NCI-H510A treated with DMSO at 0.1 percent for 48 hours (cell line): ENCODE measurements at places on chromosomes 16 and 17.
A peak's percentile ranks its signal among the peaks of the same experiment; 100 is the strongest.

DNA sequence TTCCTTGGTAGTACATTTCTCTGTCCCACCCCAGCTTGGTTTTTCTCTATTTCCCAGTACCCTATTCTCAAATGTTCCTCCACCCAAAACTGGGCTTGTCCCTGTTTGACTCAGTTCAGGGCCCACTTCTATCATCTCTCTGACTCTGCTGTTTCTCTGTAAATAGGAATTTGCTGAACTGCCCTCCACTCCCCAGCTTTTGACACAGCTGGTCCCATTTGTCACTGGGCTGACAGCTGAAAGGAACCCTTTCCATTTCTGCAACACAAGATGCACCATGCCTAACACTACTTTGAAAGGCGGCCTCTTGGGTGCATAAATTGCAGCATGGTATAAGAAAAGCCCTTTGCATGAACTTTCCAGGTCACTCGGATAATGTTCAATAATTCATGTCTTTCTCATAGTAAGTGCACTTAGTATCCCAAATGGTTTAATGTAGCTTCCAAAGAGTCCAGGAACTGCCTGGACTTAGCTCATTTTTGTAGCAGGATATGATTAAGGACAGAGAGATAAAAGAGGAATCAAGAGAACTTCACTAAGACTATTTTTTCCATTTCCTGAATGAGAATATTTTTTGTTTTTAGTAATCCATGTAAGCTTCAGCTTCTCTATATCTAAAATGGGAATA, 256.7 kb downstream of the CDH11 start:
- DNase-seq, result no peak

GRCh38 chr17:60249290-60249826, 99.6 kb downstream of the CA4 start:
- DNase-seq, result no peak

DNA sequence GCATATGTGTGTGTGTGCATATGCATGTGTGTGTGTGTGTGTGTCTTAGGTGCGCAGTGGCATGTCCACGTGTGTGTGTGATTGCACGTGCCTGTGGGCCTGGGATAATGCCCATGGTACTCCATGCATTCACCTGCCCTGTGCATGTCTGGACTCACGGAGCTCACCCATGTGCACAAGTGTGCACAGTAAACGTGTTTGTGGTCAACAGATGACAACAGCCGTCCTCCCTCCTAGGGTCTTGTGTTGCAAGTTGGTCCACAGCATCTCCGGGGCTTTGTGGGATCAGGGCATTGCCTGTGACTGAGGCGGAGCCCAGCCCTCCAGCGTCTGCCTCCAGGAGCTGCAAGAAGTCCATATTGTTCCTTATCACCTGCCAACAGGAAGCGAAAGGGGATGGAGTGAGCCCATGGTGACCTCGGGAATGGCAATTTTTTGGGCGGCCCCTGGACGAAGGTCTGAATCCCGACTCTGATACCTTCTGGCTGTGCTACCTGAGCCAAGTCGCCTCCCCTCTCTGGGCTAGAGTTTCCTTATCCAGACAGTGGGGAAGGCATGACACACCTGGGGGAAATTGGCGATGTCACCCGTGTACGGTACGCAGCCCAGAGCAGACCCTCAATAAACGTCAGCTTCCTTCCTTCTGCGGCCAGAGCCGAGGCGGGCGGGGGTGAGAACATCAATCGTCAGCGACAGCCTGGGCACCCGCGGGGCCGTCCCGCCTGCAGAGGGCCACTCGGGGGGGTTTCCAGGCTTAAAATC, 47.6 kb downstream of the IL21R start:
- no peak for DNase-seq

GRCh38 chr16:88035292-88035691, 84.1 kb downstream of the BANP start:
- DNase-seq, result no peak

DNA sequence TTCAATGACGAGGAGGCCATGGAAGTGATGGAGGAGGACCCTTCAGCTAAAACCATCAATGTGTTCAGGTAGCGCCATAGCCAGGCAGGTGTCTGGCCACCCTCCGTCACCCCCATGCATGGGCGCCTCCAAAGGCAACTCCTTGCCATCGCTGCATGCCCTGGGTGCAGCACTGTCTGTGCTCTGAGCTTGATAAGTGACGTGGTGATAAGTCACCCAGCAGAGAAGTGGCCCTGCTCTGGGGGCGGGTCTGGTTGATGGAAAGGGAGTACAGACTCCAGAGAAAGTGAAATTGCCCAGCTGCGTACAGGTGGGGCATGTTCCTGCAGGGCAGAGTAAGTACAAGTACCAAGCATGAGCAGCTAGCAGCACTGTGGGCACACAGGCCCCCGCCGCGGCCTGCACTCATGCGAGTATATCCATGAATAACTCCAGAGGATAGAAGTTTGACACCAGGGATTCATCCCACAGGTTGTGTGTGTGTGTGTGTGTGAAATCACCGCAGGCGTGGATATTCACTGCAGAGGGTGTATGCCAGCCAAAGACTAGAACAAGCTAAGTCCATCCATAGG, 13.1 kb downstream of the DNAI2 start:
- no peak for DNase-seq

DNA sequence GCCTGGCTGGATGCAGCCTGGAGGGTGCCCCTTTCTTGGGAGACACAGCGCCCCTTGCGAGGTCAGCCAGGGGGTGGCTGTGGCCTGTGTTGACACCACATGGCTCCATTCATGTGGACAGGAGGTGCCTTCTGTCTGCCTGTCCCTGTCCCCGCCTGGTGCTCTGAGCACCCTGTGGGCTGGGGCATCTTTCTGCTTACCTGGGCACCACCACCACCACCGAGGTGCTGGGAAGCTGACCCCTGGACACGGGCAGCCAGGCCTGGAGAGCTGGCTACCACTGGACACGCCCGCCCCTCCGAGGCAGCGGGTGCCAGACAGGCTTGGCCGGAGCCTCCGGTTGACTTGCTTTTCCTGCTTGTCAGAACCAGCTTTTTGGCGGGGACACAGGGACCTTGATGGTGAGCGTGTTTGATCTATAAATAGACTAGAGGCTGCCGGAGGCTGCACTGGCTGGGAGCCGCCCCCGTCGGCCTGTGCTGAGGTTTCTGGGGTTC, 121.3 kb upstream of the GSE1 start:
- DNase-seq, result no peak

GRCh38 chr17:3667366-3668278, 756 bp downstream of the TAX1BP3 start:
- DNase-seq, result peak; percentile 39

DNA sequence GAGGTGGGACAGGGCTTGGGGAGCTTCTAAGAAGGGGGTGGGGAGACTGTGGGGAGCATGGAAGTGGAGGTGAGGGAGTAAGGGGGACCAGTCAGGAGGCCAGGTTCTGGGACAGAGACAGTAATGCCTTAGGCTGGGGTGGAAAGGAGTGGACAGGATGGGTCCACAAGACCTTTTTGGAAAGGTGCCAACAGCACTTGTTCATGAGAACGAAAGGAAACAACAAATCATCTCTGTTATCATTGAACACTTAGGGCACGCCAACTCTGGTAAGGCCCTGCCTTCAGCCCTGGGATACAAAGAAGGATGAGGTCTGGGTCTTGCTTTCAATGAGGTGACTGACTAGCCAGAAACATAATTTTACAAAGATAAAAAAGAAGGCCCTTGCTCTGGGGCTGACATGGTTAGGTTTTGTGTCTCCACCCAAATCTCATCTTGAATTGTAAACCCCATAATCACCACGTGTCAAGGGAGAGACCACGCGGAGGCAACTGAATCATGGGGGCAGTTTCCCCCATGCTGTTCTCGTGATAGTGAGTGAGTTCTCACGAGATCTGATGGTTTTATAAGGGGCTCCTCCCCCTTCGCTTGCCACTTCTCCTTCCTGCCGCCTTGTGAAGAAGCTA, 113.8 kb downstream of the SLC39A11 start:
- DNase-seq, result peak; percentile 46

- no peak for DNase-seq
Measured at GRCh38 chr16:66364117-66364958, 2.2 kb upstream of the CDH5 start.

GRCh38 chr16:57132470-57132869, 40.1 kb downstream of the CPNE2 start:
- DNase-seq, result no peak

DNA sequence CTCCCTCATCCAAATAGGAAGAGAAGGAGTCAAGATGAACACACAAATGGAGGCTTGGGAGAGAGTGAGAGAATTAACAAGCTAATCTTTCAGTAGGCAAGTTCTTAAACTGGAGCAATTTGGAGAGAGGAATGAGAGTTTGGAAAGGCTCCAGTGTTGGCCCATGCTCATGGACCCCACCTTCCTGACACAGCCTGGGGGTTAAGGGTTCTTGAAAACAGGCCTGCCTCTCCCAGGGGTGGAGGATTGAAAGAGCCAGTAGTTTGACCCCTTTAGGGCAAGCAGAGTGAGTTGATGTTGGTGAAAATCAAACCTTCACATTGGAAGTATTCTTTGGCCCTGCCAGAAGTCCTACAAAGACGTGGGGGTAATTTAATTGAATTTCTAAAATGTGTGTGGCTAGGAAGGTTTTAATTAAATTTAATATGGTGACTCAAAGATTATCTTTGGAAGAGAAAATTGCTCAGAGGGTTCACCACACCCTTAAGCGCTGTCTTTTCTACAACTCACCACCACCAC, 5.8 kb downstream of the HOXB3 start:
- DNase-seq, result no peak

DNA sequence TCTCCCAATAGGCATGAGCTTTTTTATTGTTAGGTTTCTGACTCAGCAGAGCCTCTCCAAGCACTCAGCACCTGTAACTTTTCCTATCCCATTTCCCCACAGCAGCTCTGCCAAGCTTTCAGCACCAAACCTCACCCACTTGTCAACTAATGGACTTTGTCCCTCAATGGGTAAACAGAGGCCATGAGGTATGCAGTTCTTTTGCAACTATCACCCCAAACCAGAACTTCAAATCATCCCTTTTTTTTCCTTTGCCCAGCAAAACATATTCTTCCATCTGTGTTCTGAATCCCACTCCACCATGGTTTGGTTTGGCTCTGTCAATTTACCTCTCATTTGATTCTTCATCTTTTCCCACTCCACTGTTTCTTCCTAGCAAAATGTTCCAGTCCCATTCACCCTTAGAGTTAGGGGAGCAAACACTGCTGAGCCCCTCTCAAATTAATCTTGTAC, 58.1 kb downstream of the TOX3 start:
- DNase-seq, result peak; percentile 39

GRCh38 chr17:49991409-49991808, 3.6 kb downstream of the DLX3 start:
- no peak for DNase-seq

- peak; percentile 32 for DNase-seq
Measured at GRCh38 chr16:23408823-23409298, 44.1 kb downstream of the COG7 start.

DNA sequence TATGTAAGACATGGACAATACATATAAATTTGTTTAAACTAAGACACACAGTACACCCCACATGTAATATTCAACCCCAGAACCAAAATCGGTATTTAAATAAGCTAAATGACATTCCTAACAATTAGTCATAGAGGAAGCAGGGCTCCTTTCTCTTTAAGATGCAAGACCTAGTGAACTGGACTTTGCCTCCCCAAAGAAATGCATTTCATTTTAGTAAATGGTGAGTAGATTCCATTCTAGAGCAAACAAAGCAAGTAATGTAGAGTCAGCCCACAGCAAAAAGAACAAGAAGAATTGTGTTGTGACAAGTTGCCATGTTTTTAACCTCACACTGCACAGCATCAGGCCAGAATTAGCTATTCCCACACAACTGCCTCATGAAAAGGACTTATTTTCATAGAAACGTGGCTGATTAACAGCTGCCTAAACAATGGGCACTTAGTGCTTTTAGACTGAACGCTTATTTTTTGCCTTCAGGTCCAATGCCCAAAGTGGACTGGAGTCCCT, 14.4 kb downstream of the DNAJC7 start:
- no peak for DNase-seq

- DNase-seq, result no peak
Measured at GRCh38 chr17:40727447-40728231, 24.1 kb upstream of the KRT24 start.

- no peak for DNase-seq
Measured at GRCh38 chr17:68246271-68247028, 1.4 kb upstream of the AMZ2 start.

DNA sequence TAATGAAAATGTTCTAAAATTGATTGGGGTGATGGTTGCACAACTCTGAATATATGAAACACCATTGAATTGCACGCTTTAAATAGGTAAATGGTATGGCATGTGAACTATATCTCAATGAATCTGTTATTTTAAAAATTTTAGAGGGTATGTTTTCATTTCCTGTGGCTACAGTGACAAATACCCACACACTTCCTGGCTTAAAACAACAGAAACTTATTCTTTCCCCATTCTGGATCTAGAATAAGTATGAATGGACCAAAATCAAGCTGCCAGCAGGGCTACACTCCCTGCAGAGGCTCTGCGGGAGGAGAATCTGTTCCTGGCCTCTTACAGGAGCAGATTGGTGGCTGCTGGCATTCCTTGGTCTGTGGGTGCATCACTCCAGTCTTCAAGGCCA, 11.3 kb upstream of the PECAM1 start:
- DNase-seq, result no peak

DNA sequence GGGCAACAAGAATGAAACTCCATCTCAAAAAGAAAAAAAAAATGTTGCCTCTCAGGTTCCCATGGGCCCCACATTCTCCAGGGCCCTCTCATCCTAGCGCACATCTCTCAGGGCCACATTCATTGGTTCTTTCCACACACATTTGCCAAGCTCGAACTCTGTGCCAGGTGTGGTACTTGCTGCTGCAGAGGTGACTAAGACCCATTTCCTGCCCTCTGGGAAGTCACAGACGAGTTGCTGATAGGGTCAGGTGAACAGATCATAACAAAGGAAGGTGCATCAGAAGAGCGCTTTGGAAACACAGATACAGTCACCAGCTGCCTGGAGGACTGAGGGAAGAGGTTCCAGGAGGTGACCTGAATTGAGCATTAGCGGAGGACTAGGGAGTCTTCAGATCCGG, 1.0 kb downstream of the GSDMA start:
- peak; percentile 52 for DNase-seq

- no peak for DNase-seq
Measured at GRCh38 chr16:23788685-23789084, 33.9 kb downstream of the CHP2 start.

DNA sequence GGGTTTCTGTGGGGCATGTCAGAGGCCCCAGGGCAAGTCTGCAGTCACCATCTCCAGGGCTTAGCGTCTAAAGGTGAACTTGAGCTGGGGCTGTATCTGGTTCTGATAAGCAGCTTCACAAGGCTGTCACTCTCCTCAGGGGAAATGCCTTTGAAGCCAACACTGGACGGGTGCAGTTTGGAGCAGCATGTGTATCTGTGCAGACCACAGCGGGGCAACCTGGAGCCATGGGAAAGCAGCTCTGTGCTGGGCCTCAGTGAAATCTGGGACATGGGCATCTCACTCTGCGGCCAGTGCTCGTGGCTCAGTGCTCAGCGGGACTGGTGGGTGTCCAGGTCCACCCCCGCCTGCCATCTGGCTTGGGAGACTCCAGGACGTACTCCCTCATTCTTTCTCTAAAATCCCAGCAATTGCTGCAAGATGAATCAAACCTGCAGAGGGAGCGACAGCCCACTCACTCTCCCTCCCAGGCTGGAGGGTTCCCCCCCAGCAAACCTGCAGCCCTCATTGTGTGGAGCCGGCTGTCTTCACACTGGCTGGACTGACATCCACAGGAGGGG, 63.5 kb downstream of the PRMT7 start:
- no peak for DNase-seq
